ENCODE measurements at places on chromosomes 6 and 20.

GRCh38 chr6:140043762-140044378 lies 669.4 kb upstream of the CITED2 start:
- peak; percentile 82 for DNase-seq

- DNase-seq: no peak
These were observed 882 bp downstream of the CNR1 start for GRCh38 chr6:88165087-88165843.

- no peak for DNase-seq
These were observed 217.3 kb downstream of the ARID1B start for GRCh38 chr6:156994215-156995076.

GRCh38 chr6:36514554-36515456 lies 32.5 kb downstream of the STK38 start:
- peak; percentile 54 for DNase-seq

DNA sequence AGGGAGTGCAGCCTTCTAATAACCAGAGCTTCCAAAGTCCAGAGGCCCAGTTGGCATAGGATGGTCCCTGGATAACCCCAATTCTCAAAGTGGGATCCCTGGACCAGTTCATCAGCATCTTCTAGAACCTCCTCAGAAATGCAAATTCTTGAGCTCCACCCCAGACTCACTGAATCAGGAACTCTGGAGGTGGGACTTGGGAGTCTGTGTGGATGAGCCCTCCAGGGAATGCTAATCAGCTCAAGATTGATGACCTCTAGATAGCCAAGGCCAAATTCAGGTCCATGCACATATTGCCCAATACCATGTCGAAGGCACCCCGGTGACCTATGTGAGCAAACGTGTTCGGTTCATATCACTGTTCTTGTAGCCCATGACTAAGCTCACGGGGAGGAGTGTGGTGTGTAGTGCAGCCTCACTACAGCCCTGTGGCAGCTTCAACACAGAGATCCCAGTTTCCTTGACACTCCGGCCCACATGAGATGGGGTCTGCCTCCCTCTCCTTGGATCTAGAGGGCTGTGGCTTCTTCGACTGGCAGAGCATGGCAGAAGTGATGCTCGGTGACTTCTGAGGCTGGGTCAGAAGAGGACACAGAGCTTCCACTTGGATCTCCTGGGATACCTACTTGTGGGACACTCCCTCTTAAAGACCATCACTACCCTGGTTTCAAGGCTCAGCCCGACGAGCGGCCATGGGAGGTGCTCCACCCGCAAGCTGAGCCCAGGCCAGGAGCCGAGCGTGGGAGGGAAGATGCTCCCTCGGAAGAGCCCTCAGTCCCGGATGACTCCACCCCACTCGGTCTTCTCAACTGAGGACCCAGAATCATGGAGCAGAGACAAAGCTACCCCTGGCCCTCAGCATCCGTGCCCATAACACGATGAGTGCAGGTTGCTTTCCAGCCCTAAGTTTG lies 151.1 kb upstream of the CST7 start:
- no peak for DNase-seq

DNA sequence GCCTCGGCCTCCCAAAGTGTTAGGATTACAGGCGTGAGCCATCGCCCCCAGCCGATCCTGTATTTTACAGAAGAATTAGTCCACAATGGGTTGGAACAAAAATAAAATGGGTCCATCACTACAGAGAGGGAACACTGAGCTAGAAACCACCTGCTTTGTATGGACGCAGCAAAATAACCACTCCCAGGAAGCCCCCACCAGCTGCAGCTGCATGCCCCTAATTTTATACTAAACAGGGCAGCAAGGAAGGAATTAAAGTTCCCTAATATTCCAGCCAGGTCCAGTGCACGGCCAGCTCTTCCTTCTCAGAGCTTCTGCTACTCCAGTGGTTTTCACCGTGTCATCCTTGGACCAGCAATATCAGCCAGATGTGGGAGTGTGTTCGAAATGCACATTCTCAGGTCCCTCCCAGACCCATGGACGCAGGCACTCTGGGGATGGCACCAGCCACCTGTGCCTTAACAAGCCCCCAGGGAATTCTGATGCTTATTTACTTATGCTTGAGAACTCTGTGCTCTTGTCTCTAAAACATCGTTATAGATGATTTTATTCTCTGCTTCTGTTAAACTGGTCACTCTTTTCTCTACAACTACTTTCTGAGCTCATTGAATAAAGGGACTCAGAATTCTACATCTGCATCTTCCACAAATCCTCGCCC lies 189.5 kb upstream of the SLC24A3 start:
- no peak for DNase-seq

DNA sequence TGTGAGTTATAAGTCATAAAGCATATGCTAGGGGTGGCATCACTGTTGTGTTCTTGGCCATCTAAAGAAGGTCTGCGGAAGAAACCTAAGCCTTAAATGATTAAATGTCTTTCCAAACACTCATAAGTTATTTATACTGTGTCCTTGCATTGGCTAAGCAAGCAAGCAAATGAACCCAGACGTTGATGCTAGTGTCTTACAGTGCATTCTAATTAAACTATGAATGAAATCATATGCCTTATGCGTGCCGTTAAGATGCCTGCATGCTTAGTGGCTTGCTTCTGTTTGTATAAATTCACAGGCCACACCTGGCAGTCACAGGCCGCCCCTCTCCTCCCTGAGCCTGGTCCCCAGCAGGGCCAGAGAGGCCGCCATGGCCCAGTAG lies 49.9 kb downstream of the RIN2 start:
- no peak for DNase-seq

DNA sequence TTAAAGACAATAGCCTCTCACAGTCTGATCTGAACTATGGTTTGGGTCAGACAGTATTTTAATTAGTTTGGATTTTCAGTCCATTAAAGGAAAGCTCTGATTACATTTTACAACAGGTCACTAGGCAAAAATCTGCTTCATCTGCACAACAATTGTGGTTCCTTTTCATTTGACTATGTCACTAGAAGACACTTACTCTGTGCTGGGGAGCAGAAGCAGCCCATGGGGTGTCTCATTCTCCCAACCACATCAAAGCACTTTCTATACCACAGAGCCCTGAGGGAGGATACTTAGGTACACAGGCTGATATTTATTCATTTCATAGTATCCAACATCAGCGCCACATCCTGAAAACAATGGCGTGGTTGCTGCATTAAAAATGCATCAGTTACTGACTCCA lies 36.6 kb upstream of the HDAC2 start:
- DNase-seq: no peak

DNA sequence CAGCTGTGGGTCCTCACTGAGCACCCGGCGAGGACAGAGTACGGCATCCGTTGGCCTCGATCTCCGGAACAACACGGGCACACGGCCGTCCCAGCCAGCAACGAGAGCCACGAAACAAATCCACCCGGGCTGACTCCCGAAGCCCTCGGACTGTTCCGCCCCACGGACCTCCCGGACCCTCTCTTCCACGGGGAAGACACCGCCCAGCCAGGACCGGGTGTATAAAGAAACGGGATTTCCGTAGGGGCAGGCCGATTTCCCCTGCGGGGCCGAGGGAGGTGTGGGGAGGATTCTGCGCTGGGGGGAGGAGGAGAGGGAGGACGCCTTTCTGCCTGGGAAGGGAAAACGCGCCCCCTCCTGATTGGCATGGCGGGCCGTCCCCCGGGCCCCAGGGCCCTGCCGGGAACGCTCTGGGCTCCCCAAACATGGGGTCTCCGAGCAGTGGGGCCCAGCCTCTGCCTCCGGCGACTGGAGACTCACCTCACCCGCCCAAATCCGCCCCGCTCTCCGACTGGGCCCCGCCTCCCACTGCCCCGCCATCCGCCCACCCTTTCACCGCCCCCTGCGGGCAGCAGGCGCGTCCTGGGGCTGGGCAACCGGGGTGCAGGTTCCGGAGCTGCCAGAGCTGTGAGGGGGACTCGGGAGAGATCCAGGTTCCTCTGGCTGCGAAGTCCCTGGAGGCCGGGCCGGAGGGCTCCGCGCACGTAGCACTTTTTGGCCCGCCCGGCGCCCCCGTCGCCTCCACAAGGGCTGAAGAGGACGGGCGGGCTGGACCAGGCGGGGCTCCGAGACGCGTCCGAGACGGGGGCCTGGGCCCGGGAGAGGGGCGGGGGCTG lies 679 bp upstream of the PPDPF start:
- DNase-seq: peak; percentile 51

DNA sequence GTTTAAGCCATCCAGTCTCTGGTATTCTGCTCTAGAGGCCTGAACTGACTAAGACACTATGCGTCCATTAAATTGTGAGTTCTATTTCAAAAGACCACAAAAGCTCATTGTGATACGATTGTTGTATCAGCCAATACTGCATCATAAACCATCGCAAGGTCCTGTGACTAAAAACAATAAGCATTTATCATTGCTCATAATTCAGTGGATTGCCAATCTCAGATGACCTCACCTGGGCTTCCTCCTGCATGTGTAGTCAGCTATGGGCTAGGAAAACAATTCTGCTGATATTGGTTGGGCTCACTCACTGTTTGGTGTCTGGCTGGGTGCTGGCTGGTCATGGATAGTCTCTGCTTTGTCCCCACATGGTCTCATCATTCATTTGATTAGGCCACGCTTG lies 592.7 kb upstream of the BTBD3 start:
- peak; percentile 77 for DNase-seq

- no peak for DNase-seq
These were observed 33.0 kb downstream of the BACH2 start for GRCh38 chr6:90263633-90264032.

DNA sequence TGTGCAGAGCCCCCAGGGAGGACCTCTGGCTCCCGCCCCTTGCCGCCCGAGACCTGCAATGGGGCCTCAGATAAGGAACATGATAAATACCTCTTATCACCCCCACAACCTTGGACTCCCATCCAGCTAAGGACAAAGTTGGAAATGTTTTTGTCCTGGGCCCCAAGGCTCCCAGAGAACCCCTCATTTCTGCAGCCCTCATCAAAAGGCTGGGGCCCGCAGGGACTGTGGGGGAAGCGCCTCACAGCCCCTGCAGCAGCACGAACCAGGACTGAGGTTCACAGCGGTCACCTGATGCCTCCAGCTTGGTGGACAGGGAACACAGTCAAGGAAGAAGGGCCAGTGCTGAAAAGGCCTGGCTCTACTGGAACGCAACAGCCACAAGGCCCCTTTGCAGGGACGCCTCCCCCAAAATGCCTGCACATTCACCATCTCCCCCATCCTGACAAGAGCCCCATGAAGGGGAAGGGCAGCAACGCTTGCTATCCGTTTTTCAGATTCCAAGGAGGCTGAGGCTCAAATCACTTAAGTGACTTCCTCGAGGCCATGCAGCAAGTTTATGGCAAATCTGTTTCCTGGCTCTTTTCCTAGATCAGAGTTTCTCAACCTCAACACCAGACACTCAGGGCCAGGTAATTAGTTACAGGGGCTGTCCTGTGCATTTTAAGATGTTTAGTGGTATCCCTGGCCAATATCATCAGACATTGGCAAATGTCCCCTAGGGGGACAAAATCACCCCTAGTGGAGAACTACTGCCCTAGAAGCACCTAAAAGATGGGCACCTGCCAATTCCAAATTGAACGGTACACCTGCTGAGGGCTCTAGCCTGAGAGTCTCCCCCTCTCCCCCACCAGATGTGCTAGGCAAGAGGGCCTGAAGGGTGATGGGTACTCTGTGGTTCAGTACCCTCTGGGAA lies 10.6 kb downstream of the TFEB start:
- no peak for DNase-seq

GRCh38 chr6:154457881-154458284 lies 52.6 kb downstream of the CNKSR3 start:
- DNase-seq: peak; percentile 54

DNA sequence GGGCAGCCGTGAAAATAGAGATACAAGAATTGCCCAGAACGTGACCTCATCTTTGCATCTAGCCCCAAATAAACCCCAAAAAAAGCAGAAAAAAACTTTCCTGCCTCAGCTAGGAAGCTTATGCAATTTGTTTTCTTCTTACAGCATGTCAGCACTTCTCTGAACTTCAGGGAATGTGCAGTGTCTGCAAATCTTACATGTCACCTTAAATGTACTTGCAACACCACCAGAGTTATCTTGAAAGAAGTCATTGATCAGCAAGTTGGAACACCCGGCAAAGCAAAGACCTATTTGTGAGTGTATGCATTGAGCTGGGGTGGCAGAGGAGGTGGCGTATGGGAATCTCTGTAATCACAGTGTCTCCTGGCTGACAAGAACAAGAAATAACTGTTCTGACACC lies 123.4 kb downstream of the PKHD1 start:
- no peak for DNase-seq

Data from epithelial cell of esophagus (primary cell).